RPMI7951 (cell line): ENCODE measurements at places on chromosomes 5 and 9.

GRCh38 chr9:110671849-110672248 is 3.3 kb downstream of the MUSK start:
- DNase-seq = no peak

DNA sequence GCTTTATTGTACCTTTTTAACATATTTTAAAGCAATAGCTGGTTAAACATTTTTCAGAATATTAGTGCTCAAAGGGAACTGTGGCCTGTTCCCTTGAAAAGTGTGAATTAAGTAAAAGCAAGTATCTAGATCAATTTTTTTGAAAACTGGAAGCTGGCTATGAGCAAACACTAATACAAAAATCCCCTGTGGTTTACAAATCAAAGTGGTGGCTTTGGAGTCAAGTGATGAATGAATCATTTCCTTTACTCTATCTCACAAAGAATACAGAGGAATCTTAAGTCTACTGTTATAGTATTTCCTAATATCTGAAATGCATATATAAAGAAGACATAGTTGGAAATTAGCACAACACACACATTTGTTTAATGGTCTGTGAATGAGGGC is 212.4 kb upstream of the C9orf72 start:
- no peak for DNase-seq

- DNase-seq = no peak
Measured at GRCh38 chr5:142671266-142671665, 14.6 kb downstream of the FGF1 start.

GRCh38 chr9:119698535-119698934 is 329.3 kb upstream of the BRINP1 start:
- no peak for DNase-seq

GRCh38 chr5:168480601-168481000 is 5.7 kb upstream of the RARS1 start:
- no peak for DNase-seq

DNA sequence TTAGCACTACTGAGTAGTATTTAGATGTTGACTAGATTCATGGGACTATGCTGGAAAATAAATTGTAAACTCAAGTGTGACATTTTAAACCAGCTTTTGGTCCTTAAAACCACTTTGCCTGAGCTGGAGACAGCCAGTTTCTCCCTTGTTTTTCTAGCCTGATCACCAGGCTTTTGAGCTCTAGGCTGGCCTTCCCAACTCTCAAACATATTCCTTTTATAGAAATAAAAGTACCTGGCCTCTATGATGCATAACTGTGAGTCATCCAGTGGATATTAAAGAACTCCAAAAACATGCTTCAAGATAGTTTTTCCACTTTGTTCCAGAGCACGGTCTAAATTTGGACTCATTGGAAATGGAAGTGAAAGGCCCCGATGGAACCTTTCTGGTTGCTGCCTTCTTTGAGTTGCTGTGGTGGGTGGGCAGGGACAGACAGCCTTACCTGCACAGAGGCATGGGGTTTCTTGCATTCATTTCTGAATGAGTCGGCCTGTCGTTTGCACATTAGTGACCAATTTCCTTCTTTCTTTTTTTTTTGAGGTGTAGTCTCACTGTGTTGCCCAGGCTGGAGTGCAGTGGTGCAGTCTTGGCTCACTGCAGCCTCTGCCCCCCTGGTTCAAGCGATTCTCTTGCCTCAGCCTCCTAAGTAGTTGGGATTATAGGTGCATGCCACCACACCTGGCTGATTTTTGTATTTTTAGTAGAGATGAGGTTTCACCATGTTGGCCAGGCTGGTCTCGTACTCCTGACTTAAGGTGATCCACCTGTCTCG is 43.1 kb downstream of the TRIO start:
- DNase-seq = peak; percentile 59

DNA sequence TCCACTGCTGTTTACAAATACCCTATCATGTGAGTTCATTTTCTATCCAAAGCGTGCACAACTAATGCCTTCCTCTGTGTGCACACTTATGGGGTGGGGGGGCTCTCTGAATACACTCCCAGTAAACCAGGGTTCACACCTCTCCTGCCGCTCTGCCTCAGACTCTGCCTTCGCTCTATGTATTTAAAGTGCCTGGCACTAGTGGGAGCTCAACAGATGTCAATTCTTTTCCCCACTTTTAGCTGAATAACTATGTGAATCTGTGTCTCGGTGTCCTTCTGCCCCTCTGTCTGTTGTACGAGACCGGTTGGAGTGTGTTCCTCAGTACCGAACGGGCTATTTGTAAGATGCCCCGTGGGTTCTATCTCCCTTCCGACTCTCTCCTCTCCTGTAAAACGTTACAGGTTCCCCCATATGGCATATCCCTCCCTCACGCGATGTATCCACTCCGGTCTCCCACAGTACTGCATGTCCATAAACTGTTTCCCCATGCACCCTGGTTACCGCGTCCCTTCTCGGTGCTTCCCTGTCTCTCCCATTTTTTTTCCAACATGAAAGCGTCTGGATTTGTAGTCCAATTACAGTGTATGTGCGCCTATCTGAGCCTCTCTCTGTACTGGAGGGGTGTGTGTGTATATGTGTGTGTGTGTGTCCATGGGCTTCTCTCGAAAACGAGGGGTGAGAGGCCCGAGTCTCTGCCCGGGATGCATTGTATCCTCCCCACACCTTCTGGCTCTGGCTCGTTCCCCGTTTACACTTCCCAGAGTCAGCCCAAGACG is 1.6 kb downstream of the ELL2 start:
- peak; percentile 44 for DNase-seq

- DNase-seq = peak; percentile 94
Measured at GRCh38 chr9:133714606-133715294, 23.4 kb downstream of the SARDH start.

- no peak for DNase-seq
Measured at GRCh38 chr9:69016191-69017096, 2.5 kb upstream of the PRKACG start.
